AG08396 (cell line): ENCODE measurements at places on chromosomes 6 and 20.
A peak's percentile ranks its signal among the peaks of the same experiment; 100 is the strongest.

DNA sequence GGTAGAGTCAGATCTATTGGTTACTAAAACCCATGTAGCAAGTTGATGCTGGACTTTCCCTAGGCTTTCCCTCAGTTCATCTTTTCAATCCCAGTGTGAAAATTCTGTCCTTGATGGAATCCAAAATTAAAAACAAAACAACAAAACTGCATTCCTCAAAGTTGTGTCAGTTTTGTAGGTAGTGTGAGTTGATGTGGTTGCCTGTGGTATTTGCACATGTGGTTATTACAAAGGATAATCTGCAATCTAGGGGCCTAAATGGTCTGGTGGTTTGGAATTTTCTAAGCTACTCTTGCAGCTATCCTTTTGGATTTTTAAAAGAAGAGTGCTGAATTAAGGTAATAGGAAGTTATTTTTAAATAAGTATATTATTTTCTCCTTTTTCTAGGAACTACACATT, 132.2 kb upstream of the SCGN start:
- DNase-seq, result peak; percentile 4

DNA sequence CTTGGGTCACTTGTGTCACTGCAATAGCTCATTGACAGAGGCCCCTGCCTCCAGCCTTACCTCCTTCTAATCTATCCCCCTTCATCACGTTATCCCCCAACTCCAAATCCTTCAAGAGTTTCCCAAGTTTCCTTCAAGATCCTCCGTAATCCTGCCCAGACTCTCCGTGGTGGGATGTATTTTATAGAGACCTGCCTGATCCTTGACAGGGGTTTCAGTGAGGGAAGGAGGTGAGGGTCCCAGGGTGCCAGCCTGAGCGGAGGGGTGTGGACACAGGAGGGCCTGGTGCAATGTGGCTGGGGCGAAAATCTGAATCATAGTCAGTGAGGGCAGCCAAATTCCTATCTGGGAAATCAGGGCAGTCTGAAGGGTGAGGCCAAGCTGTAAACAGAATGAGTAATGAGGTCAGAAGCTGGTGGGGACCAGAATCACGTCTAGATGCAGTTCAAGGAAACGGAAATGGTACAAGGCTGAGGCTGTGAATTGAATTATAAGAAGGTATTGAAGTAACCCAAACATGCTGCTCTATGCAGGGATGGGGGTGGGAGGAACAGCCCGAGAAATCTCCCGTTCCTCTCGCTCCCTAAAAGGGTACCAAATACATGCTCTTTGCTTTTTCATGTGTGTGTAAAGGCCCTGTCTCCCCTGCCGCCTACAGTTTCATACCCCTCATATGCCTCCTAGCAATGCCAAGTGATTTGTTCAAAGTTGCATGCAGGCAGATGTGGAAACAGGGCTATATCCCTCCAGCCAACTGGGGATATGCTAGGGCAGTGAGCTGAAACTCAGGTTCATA, 35.4 kb upstream of the PIM1 start:
- peak; percentile 87 for DNase-seq

DNA sequence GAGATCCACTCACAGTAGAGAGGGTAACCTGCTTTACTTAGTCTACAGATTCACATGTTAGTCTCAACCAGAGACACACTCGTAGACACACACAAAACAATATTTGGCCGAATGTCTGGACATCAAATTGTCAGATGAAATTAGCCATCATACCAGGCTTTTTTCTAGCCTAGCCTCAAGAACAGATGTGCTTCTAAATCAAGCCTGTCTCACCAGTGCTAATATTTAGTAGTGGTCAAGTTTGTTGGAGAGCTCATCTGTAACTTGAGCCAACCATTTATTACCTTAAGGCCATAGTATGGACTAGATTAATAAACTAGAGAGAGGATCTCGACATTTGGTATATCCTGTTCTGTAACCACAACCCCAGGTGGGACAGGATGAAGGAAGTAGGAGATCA, 1118.8 kb upstream of the MAP3K7 start:
- DNase-seq, result no peak

DNA sequence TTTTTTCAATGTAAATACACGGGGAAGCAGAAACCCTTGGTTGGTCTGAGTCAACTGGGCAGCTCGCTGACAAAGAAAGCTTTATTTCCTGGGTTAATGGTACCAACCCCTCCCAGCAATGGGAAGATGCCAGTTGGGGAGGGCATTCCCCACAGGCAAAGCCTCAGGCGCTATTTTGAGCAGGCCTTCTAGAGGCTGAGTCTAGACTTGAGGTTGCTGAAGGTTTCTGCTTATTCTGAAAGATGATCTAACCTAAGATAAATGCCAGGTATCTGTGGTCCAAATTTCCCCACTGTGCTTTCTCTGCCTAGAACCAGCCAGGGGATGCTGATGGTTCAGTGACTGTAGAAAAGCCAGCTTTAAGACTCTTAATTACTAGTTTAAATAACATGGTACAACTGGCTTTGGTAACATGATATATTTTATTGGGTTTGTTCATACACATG, 172.5 kb upstream of the JARID2 start:
- DNase-seq, result no peak

GRCh38 chr6:117423754-117424153, 2.0 kb downstream of the ROS1 start:
- DNase-seq, result no peak
